ENCODE measurements at places on chromosomes 1 and 21.

DNA sequence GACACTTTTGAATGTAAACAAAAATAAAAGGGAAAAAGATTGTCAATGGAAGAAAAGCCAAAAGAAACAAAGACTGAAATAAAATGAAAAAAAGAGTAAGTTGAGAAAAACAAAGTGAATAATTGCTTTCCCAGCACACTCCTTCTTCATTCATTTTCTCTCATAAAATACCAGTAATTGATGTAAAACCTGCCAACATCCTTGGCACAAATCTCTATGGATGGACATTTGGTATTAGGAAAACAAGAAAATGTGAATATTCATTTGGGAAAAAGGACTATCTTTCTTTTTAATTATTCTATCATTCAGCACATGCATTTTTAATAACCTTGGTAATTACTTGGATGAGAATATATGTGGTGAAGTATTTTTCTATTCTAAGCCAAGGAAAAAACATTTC, 204.4 kb upstream of the TNR start:
- DNase-seq = no peak

- no peak for DNase-seq
Observed at GRCh38 chr1:113912594-113913311, 7.6 kb downstream of the DCLRE1B start.

DNA sequence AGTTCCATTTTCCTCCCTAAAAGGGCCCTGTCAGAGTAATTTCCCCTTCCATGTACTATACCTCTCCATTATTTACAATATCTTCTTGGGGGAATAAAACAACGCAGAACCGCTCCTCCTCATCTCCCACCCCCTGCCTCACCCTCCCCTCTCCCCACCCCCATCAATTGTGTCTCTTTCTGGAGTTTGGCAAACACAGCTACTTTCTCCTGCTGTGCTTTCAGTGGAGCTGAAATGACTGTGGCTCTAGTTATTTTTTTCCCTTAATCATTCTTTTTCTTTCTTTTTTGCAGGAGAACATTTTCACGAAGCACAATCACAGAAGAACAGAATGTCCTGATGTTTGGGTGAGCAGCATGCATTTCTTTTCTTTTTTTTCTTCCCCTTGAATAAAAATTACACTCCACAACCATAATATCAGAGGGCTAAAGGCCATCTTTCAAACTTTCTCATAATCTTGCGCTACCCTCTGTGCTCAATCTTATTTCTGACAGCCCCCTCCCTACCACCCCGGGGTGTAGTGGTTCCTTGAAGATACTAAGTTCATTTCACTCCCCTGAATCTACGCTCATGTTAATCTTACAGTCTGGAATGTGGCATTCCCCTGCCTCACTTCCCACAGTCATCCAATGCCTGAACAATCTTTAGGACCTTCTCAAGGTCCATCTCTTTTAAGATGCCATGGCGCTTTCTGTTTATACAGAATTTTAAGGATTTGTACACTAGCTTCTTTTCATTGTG, 8.8 kb upstream of the PLXNA2 start:
- no peak for DNase-seq

GRCh38 chr21:45140346-45140940, 66.1 kb downstream of the ADARB1 start:
- peak; percentile 41 for DNase-seq

DNA sequence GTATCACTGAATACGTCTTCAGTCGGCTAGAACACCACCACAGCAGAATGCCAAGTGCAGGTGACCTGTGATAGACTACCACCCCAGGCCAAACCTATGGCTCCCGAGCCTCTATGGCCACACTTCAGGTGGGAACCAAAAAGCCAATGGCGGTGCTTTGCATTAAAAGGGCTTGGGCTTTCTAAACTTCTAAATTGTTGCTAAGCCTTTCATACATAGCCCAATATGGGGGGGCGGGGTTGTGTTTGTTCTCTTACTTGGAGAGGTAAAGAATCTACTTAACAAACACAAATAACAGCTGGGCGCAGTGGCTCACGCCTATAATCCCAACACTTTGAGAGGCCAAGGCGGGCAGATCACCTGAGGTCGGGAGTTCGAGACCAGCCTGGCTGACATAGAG, 19.7 kb downstream of the USP48 start:
- DNase-seq = no peak

- DNase-seq = no peak
Observed at GRCh38 chr1:31416101-31416736, 3.2 kb downstream of the SERINC2 start.

DNA sequence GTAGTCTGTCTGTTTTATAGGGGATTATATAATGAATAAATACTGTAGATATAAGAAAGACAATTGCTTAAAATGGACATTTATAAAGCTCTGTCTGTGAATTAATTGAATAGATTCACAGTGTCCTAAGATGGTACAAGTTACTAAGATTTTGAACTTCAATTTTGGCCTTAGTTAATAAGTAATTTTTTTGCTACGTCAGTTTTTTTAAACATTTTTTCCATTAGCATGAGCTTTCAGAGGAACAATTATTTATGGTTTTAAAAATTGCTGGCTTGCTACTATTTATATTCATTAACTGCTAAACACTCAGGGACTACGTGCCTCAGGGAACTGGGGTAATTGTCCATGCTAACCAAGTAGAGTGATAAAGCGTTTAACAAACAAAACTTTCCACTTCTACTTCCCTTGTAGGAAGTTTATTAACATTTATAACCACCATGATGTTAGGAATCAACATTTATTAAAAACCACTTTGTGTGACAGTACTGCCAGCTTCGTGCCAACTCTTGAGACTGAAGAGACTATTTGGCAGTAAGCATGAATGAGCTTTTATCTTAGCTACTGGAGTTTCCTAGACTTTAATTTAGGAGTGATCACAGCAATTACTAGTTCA, 65.4 kb upstream of the PTGS2 start:
- no peak for DNase-seq

GRCh38 chr1:40396420-40396819, 22.9 kb downstream of the SMAP2 start:
- no peak for DNase-seq

DNA sequence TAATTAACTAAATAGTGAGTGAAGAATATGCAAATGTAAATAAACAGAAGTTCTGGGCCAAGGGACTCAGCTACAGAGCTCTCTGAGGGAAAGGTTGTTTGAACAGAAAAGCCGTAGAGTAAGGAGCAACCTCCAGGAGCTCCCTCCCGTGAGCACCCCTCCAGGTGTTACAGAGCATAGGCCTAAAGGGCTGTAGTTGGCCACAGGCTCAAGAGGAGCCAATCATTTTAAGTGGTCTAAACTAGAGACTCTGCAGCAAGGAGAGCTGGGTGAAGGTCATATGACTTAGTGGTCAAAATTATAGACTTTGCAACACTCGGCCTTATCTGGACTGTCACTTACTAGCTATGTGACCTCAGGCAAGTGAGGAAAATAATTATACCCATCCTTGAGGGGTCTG, 19.1 kb upstream of the RXRG start:
- no peak for DNase-seq

DNA sequence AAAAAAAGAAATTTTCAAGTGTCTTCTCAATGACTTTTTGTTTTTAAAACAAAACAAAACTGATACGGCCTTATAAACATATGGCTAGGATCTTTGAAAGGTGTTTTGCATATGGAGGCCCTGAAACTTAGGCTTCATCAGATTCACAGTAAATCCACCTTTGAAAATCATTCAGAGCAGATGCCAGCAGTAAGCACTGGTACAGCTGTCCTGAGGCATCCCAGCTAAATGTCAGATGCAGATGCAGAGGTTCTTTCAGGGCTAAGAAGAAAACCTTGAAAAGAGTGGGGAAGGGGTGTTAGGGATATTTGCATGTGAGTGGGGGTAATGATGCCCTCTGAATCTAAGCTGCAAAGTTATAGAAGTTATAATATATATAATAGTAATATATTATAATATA, 56.2 kb upstream of the GNG12 start:
- DNase-seq = no peak

GRCh38 chr1:202076050-202076511, 46.6 kb upstream of the GPR37L1 start:
- no peak for DNase-seq

DNA sequence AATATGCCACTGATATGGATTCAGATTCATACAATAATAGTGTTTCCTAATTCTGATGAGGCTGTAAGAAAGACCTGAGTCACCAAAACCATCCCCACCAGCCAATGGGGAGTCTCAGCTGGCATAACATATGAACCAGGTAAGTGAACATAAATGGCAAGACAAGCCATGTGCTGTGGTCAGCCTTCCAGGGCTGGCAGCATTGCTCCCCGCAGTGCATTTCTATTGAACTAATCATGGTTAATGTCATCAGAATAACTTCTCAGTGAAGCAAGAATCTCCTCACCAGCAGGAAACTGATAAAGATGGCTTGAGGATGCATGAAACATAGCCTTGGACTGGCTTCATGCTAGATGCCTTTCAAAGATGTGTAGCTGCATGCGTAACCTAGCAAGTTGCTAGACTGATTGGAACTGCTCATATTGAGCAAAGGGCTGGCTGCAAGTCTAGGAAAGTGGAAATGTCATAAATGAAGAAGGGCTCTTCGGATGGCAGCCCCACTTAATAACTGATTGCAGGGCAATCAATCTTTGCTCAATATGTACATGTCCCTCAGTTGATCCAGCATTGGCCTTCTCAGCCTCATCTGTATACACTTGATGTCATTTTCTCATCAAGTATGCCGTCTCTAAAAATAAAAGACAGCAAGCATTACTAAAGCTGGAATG, 88.0 kb downstream of the NTNG1 start:
- DNase-seq = no peak

DNA sequence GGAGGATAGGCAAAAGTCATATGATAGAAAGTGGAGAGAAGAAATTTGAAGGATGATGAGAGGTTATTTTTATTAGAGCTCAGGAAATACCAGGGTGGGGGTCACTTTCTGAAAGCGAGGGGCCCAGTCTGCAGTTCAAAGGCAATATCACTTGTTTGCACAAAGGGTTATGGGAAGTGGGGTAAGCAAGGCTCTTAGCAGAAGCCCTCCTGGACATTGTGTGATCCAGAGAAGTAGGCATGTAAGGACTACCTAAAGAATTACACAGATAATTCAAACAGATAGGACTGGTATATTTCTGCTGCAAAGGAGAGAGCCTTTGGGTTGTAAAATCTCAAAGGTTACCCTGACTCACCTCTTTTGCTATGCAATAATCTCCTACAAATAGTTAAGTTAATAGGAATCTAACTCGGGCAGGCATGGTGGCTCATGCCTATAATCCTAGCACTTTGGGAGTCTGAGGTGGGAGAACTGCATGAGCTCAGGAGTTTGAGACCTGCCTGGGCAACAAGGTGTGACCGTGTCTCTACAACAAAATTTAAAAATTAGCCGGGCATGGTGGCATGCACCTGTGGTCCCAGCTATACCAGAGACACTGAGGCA, 25.2 kb upstream of the PRRC2C start:
- DNase-seq = no peak

GRCh38 chr1:18041102-18041501, 66.5 kb upstream of the IGSF21 start:
- no peak for DNase-seq

- no peak for DNase-seq
Observed at GRCh38 chr1:206937425-206937824, 8.8 kb downstream of the PIGR start.

- no peak for DNase-seq
Observed at GRCh38 chr1:170377896-170378634, 153.9 kb upstream of the GORAB start.

- no peak for DNase-seq
Observed at GRCh38 chr21:19993268-19993667, 1004.9 kb upstream of the NCAM2 start.

DNA sequence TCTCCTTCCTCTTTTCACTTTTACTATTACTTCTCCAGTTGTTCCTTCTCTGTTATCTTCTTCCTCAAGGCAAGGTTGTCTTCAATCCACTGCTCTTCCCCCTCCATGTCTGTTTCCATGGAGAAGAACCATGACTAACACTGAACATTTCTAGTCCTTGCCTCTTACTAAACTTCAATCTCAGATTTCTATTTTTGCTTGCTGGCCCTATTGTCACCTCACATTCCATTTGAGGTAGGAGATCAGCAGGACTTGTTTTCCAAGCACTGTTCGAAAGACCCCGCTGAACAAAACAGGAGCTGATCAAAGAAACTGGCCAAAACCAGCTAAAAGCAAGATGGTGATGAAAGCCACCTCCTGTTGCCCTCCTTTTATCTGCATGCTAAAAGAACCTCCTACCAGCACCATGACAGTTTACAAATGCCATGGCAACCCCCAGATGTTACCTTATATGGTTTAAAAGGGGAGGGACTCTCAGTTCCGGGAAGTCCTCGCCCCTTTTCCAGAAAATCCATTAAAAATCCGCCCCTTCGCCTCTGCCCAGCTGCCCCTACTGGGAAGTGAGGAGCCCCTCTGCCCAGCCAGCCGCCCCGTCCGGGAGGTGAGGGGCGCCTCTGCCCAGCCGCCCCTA, 22.6 kb downstream of the GON4L start:
- DNase-seq = no peak

DNA sequence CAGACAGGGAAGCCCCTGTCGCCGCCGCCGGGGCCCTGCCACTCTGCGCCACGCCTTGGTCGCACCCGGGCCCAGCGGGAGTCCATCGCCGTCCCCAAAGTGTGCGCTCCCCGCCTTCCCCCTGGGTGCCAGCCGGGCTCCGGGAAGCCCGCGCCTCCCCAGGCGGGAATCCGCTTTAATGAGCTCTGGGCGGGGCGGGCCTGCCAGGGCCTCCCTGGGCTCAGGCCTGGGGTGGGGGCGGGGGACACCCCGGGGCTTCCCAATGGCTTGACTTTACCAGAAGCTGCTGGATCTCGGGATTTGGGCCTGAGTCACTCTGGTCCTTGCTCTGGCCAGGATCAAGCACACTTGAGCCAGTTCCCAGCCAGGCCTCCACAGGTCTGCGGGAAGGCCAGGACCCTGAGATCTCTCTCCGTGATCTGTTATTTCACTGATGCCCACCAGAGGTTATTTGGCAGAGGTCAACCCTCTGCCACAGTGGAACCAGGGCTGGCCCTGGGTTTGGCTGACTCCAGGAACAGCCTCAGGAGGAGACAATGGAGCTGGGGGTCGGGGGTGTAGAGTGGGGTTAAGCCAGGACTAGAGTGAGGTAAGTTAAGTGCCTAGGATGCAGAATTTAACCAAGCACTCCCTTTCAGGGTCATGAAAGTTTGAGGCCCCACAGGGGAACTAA, 178.4 kb upstream of the EDN2 start:
- DNase-seq = no peak

- DNase-seq = no peak
Observed at GRCh38 chr1:64309431-64309831, 106.0 kb downstream of the UBE2U start.

- DNase-seq = no peak
Observed at GRCh38 chr21:42155045-42155855, 63.7 kb upstream of the ABCG1 start.

- no peak for DNase-seq
Observed at GRCh38 chr1:183137782-183138181, 48.3 kb upstream of the LAMC2 start.

DNA sequence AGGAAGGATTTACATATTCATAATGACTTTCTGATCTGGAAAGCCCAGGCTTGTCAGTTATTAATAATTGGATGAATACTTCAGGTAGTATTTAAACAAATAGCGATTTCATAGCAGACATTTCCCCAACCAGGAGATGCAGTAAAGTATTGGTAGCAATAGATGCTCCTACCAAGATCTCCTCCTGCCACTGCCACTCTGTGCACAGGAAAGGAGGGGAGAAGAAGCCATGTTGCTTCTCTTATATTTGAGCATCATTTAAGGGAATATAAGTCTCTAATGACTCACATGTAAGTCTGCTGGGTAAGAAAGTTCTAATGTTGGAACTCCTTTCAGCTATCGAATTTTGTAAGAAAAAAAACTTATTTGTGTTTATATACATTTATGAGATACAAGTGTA, 420 bp upstream of the IFI16 start:
- no peak for DNase-seq

All from NCI-H510A (cell line).